Putamen (tissue), 1 donor: ENCODE measurements at places on chromosomes 7 and 10.
A peak's percentile ranks its signal among the peaks of the same experiment; 100 is the strongest.

GRCh38 chr10:92290076-92290836, 622 bp downstream of the CPEB3 start:
- peak; percentile 26 for DNase-seq

DNA sequence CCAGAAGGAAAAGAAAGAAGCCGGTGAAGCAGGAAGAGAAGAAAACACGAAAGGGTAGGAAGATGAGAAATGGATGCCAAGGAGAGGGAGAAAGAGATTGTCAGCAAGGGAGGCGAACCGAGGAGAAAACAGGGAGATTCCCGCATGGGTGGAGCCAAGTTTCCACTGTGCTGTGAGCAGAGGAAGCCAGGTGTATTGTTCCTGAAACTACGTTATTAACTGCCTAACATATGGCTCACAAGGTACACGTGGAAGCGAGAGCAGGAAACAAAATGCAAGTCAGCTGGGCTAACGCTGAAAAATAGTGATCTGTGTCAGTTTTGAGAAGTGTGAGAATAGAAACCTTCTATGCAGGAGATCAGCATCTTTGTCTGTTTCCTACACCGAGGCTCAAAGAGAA, 20.4 kb upstream of the HIPK2 start:
- no peak for DNase-seq

DNA sequence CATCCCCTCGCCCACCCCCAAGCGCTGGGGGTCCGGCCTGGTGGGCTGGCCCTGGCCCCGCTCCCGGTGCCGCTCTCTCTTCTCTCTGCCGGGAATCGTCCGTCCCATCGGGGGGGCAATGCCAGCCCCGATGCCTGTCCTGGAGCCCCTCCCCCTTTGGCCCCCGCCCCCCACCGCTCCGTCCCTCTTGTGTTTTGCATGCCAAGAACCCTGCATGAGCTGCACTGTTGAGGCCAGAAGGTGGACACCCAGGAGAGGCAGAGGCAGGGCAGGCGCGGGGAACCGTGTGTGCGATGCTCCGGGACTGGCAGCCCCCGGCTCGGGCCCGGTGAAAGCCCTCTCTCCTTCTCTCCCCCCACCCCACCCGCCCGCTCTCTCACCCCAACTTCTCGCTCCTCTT, 22.1 kb upstream of the HSPB1 start:
- DNase-seq: no peak

DNA sequence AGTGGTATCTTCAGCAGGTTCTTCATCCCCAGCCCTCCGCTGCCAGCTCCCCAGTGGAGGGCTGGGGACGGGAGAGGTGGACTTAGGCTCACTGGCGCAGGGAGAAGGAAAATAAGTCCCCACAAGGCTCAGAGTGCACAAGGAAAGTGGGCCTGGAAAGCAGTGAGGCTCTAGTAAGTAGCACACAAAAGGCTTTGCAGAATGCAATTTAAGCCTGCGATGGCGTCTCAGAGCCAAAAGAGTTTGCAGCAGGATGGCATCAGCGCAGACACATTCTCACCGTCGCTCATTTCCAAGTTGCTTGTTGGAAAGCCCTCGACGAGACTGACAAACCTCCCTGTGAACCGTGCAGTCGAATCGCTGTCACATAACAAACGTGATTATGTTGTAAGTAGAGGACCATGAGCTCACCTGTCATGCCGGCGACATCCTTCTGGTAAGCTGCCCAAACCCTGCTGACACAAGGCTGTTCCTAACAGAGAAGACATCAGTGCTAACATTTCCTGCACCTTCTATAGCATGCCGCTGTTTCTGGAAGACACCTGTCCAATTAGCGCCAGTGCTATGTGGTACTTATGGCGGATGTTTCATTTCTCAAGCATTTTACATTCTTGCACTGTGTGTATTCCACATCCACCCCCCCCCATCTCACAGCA, 98.3 kb upstream of the NPVF start:
- no peak for DNase-seq

- no peak for DNase-seq
Measured at GRCh38 chr10:104139221-104139620, 17.2 kb downstream of the SFR1 start.
